ENCODE measurements at places on chromosomes 5 and 9.

- H3K27me3 ChIP-seq: no peaks in the 10 kb centered on the region
- no peak overlapping the region for H3K4me3 ChIP-seq
- DNase-seq: no peak
- no peaks in the 10 kb centered on the region for H3K4me1 ChIP-seq
Measured at GRCh38 chr5:111635151-111635902, 121.7 kb downstream of the NREP start.

DNA sequence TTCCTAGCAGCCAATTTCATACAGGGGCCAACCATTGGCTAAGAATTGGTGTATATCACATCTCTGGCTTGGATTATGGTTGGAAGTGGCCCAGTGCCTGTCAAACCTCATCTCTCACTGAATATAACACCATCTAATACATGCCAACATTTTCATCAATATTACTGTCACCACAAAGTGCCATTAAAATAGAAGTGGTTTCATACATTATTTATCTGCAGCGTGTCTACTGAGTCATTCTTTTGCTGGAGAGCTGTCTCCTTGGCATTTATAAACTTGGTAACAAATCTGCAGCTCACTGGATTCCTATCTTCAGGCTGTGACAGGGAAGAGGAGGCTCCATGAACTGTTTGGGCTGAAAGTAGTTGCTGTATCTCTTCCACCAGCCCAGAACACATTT, 70.9 kb downstream of the PTTG1 start:
- no peak overlapping the region for H3K27ac ChIP-seq
- H3K4me1 ChIP-seq: peaks cover 31% of the 10 kb centered on the region
- DNase-seq: no peak
- H3K4me3 ChIP-seq: no peak overlapping the region
- peaks cover 16% of the 10 kb centered on the region for H3K36me3 ChIP-seq
- H3K27me3 ChIP-seq: no peaks in the 10 kb centered on the region

- no peaks in the 10 kb centered on the region for H3K36me3 ChIP-seq
- H3K27me3 ChIP-seq: no peaks in the 10 kb centered on the region
- no peak overlapping the region for H3K4me3 ChIP-seq
- DNase-seq: no peak
- H3K27ac ChIP-seq: no peak overlapping the region
Measured at GRCh38 chr9:88498880-88499279, 36.1 kb upstream of the NXNL2 start.

- H3K27ac ChIP-seq: no peak overlapping the region
- peaks cover 30% of the 10 kb centered on the region for H3K27me3 ChIP-seq
- H3K4me3 ChIP-seq: no peak overlapping the region
- H3K4me1 ChIP-seq: peaks cover 3% of the 10 kb centered on the region
Measured at GRCh38 chr5:135457424-135458071, 5.4 kb upstream of the TIFAB start.

DNA sequence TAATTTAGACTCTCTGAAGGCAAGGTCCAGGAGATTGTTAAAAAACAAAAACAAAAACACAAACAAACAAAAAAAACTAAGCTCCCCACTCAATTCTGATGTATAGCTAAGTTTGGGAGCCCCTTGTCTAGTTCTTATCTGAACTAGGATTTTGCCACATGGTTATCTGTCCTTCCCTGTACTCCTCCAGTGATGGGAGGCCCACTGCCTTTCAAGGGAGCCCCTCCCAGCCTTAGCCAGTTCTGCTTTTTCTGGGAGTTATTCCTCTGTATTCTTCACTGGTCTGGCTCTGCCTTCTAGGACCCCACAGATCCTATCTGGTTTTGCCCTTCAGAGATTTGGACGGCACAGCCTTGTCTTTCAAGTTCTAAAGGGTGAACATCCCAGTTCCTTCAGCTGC, 2.1 kb upstream of the ALDH1B1 start:
- H3K36me3 ChIP-seq: peaks cover 17% of the 10 kb centered on the region
- H3K27ac ChIP-seq: no peak overlapping the region
- no peak for DNase-seq
- H3K4me3 ChIP-seq: no peak overlapping the region
- H3K4me1 ChIP-seq: peaks cover 20% of the 10 kb centered on the region
- peaks cover 15% of the 10 kb centered on the region for H3K27me3 ChIP-seq

GRCh38 chr5:38284384-38284783, 26.0 kb downstream of the EGFLAM start:
- H3K4me1 ChIP-seq: no peaks in the 10 kb centered on the region
- DNase-seq: no peak
- no peak overlapping the region for H3K4me3 ChIP-seq
- H3K36me3 ChIP-seq: no peaks in the 10 kb centered on the region
- no peak overlapping the region for H3K27ac ChIP-seq

DNA sequence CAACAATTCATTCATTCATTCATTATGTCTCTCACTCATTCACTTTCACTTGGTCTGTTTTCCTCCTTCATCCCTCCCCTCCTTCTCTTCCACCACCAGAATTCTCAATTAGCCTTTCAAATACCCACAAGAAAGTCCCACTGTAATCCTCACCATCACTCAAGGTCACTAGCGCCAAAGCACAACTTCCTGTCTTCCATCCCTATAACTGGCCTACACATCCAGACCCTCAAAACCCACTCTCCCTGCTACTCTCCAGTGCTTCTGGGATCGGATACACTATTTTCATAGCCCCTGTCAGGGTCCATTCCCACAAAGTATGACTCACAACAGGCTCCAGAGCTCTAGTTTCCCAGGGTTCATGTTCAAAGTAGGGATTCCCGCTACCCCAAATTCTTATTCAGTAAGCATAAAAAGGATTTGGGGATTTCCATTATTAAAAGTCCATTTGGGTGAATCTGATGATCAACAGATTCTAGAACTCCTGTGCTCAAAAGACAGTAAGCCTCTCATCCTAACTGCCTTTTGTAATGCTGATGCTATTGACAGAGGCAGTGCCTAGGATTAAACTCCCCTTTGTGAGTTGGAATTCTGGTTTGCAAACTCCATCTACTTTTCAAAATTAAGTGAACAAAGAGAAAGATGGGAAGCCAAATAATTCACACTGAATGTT, 250.9 kb downstream of the SEMA5A start:
- no peak for DNase-seq
- no peaks in the 10 kb centered on the region for H3K36me3 ChIP-seq
- H3K27me3 ChIP-seq: no peaks in the 10 kb centered on the region
- no peak overlapping the region for H3K27ac ChIP-seq
- no peak overlapping the region for H3K4me3 ChIP-seq
- no peaks in the 10 kb centered on the region for H3K4me1 ChIP-seq

DNA sequence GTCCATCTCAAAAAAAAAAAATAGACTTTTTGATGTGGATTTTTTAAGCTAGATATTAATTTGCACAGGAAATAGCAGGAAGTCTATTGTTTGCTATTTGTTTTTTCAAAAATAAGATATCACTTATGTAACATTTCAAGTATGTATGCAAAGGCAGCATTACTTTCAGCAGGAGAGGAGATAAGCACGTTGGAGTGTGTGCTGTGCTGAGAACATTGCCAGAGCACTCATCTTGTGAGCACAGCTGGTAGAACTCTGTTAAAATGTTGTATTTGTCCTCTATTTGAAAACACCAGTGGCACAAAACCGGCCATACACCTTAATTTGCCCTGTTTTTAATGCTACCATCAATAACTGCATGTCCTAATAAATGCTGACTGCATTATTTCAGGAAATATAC, 1061.9 kb upstream of the CDH18 start:
- no peaks in the 10 kb centered on the region for H3K27me3 ChIP-seq
- no peak overlapping the region for H3K27ac ChIP-seq
- H3K4me3 ChIP-seq: no peak overlapping the region
- no peaks in the 10 kb centered on the region for H3K4me1 ChIP-seq
- DNase-seq: no peak

GRCh38 chr5:38456657-38457399, 99.6 kb downstream of the LIFR start:
- DNase-seq: no peak
- peaks cover 24% of the 10 kb centered on the region for H3K4me1 ChIP-seq
- peaks cover 85% of the 10 kb centered on the region for H3K27me3 ChIP-seq
- no peak overlapping the region for H3K4me3 ChIP-seq
- no peak overlapping the region for H3K27ac ChIP-seq

GRCh38 chr9:131640438-131641137, 95.3 kb downstream of the PRRT1B start:
- H3K4me3 ChIP-seq: no peak overlapping the region
- H3K36me3 ChIP-seq: peaks cover 91% of the 10 kb centered on the region
- no peak for DNase-seq
- H3K27ac ChIP-seq: peak overlapping the region; percentile 91
- H3K27me3 ChIP-seq: no peaks in the 10 kb centered on the region
- H3K4me1 ChIP-seq: peaks cover 77% of the 10 kb centered on the region

DNA sequence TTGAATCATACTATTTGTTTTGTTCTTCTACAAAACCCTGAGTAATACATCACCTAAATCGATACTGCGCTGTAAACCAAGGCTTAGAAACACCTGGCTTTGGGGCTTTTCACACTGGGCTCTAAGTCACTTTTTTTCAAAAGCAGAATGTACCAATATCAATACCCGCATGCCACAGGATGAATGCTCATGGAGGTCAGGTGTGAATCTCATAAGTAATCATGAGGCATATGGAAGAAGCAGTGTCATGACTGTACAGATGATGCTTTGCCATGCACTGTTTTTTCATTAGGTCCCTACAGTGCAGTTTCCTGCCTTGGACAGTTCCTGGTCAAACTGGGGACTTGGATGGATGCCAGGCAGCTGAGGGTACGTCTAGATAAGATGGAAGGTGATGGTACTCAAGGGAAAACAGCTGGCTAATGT, 49.0 kb upstream of the ATG10 start:
- H3K27me3 ChIP-seq: no peaks in the 10 kb centered on the region
- no peak for DNase-seq
- H3K36me3 ChIP-seq: no peaks in the 10 kb centered on the region
- no peak overlapping the region for H3K4me3 ChIP-seq

DNA sequence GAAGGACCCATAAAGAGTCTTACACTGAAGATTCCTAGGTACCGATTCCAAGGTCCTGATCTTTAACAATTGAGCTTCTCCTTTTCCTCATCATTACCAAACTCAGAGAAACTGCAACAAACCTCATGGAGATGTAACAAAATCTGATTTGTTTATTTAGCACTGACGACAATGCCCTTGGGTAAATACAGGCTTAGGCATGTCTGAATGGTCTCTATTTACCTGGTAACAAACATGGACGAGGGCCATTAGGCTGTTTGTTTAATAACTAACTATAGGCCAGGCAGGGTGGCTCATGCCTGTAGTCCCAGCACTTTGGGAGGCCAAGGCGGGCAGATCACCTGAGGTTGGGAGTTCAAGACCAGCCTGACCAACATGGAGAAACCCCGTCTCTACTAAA, 333.3 kb downstream of the AGTPBP1 start:
- no peak overlapping the region for H3K4me3 ChIP-seq
- H3K36me3 ChIP-seq: no peaks in the 10 kb centered on the region
- H3K27ac ChIP-seq: no peak overlapping the region
- H3K4me1 ChIP-seq: no peaks in the 10 kb centered on the region

DNA sequence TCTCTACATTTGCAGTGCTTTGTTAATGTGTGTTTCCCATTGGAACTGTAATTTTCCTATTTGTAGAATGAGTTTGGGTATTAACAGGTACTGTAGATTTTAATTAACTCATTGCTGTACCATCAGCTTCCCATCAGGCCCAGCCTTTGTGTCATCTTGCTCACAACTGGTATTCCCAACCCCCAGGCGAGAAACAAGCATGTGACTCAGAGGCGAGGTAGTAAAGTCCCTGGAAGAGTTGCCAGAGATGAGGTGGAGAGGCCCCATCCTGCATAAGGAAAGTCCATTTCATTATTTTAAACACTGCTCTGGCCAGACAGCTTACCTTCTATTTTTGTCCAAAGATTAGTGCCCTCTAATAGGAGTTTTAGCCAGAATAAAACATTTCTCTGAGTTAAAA, 29.9 kb downstream of the ADCY2 start:
- H3K4me1 ChIP-seq: no peaks in the 10 kb centered on the region
- H3K4me3 ChIP-seq: no peak overlapping the region
- H3K27ac ChIP-seq: no peak overlapping the region
- DNase-seq: no peak
- H3K36me3 ChIP-seq: no peaks in the 10 kb centered on the region
- H3K27me3 ChIP-seq: peaks cover under 1% of the 10 kb centered on the region

DNA sequence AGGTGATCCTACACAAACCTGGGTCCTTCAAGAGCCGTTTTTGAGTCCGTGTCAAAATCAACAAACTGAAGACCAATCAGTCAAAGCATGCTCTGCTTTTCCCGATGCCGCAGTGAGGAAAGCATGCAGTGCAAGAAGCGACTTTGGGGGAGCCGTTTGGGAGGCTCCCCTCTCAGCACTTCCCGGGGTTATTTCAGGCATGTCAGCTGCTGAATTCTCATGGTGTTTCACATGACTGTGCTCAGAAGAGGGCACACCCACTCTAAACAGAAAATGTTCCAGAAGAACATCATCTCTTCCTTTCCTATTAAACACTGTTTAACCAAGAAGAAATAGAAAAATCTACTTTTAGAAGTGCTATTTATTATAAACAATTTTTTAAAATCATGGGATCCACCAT, 125.5 kb downstream of the EPB41L4A start:
- no peaks in the 10 kb centered on the region for H3K36me3 ChIP-seq
- no peaks in the 10 kb centered on the region for H3K4me1 ChIP-seq
- DNase-seq: no peak
- H3K27ac ChIP-seq: no peak overlapping the region
- no peak overlapping the region for H3K4me3 ChIP-seq
- H3K27me3 ChIP-seq: peaks cover 2% of the 10 kb centered on the region

DNA sequence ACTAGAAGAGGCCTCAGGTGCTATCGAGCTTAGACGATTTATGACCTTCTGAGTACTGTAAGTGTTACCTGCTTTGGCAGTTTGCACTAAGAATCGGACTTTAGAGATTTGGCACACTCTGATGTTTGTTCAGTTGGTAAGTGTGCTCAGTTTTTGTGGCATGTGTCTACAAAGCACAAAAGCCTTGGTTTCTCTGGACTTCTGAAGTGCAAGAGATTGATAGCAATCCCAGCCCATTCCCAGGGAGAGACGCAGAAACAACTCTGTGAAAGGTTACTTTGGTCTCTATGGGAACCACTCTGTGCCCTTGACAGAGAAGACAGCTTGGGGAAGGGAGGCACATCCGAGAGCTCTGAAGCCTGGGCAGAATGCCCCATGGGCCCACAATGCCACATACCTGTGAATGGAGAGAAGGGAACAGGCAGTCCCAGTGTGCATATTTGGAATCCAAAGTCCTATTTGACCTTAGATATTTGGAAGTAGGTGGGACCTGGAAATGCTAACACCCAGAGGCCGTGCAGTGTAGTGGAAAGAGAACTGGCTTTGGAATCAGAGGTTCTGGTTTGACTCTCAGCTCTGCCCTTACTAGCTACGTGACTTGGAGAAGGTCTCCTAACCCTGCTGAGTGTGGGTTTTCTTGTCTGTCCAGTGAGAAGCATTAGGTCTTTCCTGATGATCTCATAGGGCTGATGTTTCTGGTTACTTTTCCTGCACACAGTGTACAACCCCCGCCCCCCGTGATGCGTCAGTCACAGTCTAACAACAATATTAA, 194.3 kb upstream of the VLDLR start:
- H3K27ac ChIP-seq: no peak overlapping the region
- no peaks in the 10 kb centered on the region for H3K36me3 ChIP-seq
- no peak for DNase-seq
- no peaks in the 10 kb centered on the region for H3K27me3 ChIP-seq
- no peaks in the 10 kb centered on the region for H3K4me1 ChIP-seq
- no peak overlapping the region for H3K4me3 ChIP-seq

- H3K4me3 ChIP-seq: peak overlapping the region; percentile 65
- H3K27me3 ChIP-seq: peaks cover 39% of the 10 kb centered on the region
- peak; percentile 29 for DNase-seq
Measured at GRCh38 chr9:17135295-17136160, 688 bp downstream of the CNTLN start.

- H3K4me1 ChIP-seq: no peaks in the 10 kb centered on the region
- no peak for DNase-seq
- no peak overlapping the region for H3K4me3 ChIP-seq
- H3K36me3 ChIP-seq: no peaks in the 10 kb centered on the region
Measured at GRCh38 chr9:108383796-108384195, 472.0 kb downstream of the ACTL7B start.

Measured in activated T-cell treated with anti-CD3 and anti-CD28 coated beads, Interleukin-2, amount 50 U/mL, for 24 hours (primary cell).